Placental epithelial cell (primary cell): ENCODE measurements at places on chromosomes 6 and 20. TPM values are rescaled to one million over a fixed set of nuclear protein-coding genes. Genes with fewer than 3 reads are reported as not detected.

The DUSP15 gene
- total RNA-seq: not detected in 2 replicates

The CST7 gene
- total RNA-seq: not detected in 2 replicates

The PPP1R18 gene
- 31.4 and 43.8 TPM in 2 replicates for total RNA-seq

The COL21A1 gene
- not detected in 2 replicates for total RNA-seq

The MMP24 gene
- 0.39 and 1.7 TPM in 2 replicates for total RNA-seq

The SLC17A1 gene
- not detected in 2 replicates for total RNA-seq

The CST5 gene
- not detected in 2 replicates for total RNA-seq

The PKIB gene
- 1.4 and 2.4 TPM in 2 replicates for total RNA-seq

The MOCS1 gene
- total RNA-seq: 0.33 and 0.39 TPM in 2 replicates

The RFX6 gene
- total RNA-seq: not detected in 2 replicates

The SERPINB1 gene
- 5.4 and 13.7 TPM in 2 replicates for total RNA-seq

The CLDN20 gene
- total RNA-seq: not detected in 2 replicates
